Airway epithelial cell (primary cell): ENCODE measurements at places on chromosomes 1 and 21. TPM values are rescaled to one million over a fixed set of nuclear protein-coding genes. Genes with fewer than 3 reads are reported as not detected.

CCDC30 gene
- 0.09 and 0.21 TPM in 2 replicates for total RNA-seq

TMPRSS2 gene
- 1.0 and 1.2 TPM in 2 replicates for total RNA-seq

CHI3L2 gene
- 0.28 TPM in 1 of 2 replicates, not detected in the other for total RNA-seq

CTNNBIP1 gene
- total RNA-seq: 83.1 and 93.7 TPM in 2 replicates

CFAP57 gene
- total RNA-seq: 0.14 TPM in 1 of 2 replicates, not detected in the other

LCE3D gene
- total RNA-seq: 0.60 TPM in 1 of 2 replicates, not detected in the other

MPC2 gene
- 33.6 and 46.0 TPM in 2 replicates for total RNA-seq

GNB1 gene
- total RNA-seq: 122 and 144 TPM in 2 replicates

TEDDM1 gene
- total RNA-seq: not detected in 2 replicates

TSPAN1 gene
- 37.5 and 39.6 TPM in 2 replicates for total RNA-seq

TAS1R3 gene
- 0.05 and 0.07 TPM in 2 replicates for total RNA-seq

PTGFR gene
- 0.05 and 0.14 TPM in 2 replicates for total RNA-seq

KLHDC8A gene
- total RNA-seq: 0.14 TPM in 1 of 2 replicates, not detected in the other

DCDC2B gene
- not detected in 2 replicates for total RNA-seq

TFAP2E gene
- total RNA-seq: 0.23 and 0.49 TPM in 2 replicates

BARHL2 gene
- not detected in 2 replicates for total RNA-seq

FAM177B gene
- not detected in 2 replicates for total RNA-seq

FCRL6 gene
- not detected in 2 replicates for total RNA-seq

OR2W3 gene
- not detected in 2 replicates for total RNA-seq

TMEM125 gene
- total RNA-seq: 8.4 and 11.8 TPM in 2 replicates
